Activated CD4-positive, alpha-beta T cell treated with anti-CD3 and anti-CD28 coated beads, Interleukin-2, Interleukin-6, amounts not matched to agents 100 ng/mL and 50 ng/mL, durations not matched to agents 16 hours and 8 hours (primary cell): ENCODE measurements at places on chromosomes 7 and 10.

DNA sequence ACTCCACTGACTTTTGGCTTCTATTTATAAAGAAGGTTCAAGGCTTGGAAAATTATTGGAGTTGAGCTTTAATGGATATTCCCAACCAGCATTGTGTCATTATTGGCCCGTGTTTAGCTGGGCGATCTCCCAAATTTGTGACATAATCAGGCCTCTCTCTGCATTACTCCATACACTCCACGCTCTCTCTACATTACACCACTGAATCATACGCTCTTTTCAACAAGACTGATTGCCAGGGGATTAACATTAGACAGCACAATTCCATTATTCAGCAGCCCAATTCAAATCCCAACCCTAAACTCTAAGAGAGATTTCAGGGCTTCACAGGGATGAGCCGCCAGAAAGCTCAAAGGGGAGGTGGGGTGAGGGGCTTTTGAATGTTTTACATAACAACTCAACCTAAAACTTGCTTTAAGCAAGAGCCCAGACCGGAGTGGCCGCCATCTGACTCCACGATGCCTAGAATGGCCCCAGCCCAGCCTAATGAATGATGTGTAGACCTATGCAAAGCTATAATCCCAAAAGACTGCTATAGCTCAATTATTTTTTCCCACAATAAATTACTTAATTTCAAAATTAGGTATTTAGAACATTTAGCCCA is 61.8 kb downstream of the FGFR2 start:
- DNase-seq, result no peak

DNA sequence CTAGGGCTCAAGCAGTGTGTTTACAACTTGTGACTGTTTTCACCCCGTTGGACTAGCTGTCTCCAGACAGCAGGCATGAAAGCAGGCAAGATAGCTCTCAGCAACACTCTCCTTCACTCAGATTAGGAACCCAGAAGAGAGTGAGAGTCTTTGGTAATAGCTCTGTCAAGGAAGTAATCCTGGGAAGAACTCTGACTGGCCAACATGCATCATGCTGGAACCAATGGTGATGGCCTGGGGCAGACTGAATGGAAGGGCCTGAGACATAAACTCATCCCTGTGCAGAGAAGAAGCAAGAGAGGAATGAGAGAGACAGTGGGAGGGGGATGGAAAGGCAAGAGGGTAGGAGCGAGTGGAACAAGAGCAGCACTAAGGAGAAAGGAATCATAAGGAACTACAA is 48.9 kb downstream of the AKR1D1 start:
- no peak for DNase-seq

GRCh38 chr10:76327441-76327840 is 896.0 kb downstream of the LRMDA start:
- DNase-seq, result no peak

DNA sequence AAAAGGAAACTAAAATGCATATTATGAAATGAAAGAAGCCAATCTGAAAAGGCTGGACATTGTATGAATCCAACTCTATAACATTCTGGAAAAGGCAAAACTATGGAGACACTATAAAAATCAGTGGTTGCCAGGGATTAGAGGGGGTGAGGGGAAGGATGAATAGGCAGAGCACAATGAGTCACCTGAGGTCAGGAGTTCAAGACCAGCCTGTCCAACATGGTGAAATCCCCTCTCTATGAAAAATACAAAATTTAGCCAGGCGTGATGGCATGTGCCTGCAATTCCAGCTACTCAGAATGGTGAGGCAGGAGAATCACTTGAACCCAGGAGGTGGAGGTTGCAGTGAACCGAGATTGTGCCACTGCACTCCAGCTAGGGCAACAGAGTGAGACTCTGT is 324.8 kb upstream of the PHYHIPL start:
- DNase-seq, result no peak

GRCh38 chr10:13352519-13352918 is 4.4 kb upstream of the SEPHS1 start:
- no peak for DNase-seq

DNA sequence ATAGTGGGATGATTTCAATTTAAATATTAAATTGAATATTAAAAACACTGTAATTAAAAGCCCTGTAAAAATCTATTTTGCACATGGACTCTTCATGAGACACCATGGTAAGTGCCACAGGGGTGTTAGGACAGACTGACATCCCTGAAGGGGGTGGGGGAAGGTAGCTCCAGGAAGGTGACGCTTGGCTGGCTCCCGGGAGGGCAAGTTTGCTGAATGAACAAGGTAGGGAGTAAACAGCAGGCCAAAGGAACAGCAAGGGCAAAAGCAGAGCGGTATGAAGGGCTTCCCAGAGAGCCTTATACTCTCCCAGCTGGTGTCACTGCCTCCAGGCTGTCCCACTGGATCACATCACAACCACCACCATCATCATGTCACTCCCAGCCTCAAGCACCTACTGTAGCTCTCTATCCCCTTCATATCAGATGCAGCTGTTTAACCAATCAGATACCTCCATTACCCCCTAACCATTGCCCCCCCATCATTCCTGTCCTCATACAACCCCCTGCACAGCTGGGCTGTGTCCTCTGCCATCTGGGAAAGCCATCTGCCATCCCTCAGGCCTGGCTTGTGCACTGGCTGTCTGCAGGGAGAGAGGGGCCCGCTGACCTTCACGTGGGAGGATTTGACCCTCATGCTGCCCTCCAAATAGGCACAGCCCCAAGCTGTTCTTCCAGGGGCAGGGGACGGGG is 19.5 kb downstream of the HSPA12A start:
- DNase-seq, result no peak
